Thoracic aorta (tissue), 2 donors: ENCODE measurements at places on chromosomes 7 and 10.

DNA sequence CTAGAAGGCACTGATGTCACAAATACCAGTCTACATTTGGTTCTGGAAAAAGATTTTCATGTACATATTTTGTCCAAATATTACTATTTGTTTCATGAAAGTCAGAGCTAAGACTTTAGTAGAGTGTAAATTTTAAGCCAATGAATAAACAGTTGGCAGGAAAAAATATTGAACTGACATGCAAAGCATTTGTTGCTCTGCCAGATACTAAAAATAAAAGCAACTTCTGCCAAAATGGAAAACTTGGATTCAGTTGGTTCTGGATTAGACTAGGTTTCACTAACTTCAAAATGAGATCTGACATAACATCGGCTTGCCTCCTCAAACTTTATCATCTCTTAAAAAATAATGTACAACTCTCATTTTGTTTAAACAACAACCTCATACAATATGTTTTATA, 34.9 kb downstream of the FAM204A start:
- no peak overlapping the region for H3K27ac ChIP-seq
- H3K4me3 ChIP-seq: no peak overlapping the region
- peaks cover 3% of the 10 kb centered on the region for H3K36me3 ChIP-seq
- H3K4me1 ChIP-seq: peaks cover 29% of the 10 kb centered on the region
- H3K27me3 ChIP-seq: no peaks in the 10 kb centered on the region
- no peak for DNase-seq

- peak within 1 kb of the TSS; percentile 95 for H3K27ac ChIP-seq
- H3K36me3 ChIP-seq: no peaks in the 10 kb centered on the region
- H3K27me3 ChIP-seq: no peaks in the 10 kb centered on the region
Measured at GRCh38 chr7:55018361-55019190, at the start of gene EGFR. Gene EGFR, plus strand, starts transcription at chr7:55019017. Its CDS starts 261 bp downstream, at chr7:55019278.

- H3K36me3 ChIP-seq: no peaks in the 10 kb centered on the region
- no peak for DNase-seq
- H3K4me3 ChIP-seq: no peak overlapping the region
Measured at GRCh38 chr7:76165106-76165972, 36.4 kb upstream of the SRRM3 start.

DNA sequence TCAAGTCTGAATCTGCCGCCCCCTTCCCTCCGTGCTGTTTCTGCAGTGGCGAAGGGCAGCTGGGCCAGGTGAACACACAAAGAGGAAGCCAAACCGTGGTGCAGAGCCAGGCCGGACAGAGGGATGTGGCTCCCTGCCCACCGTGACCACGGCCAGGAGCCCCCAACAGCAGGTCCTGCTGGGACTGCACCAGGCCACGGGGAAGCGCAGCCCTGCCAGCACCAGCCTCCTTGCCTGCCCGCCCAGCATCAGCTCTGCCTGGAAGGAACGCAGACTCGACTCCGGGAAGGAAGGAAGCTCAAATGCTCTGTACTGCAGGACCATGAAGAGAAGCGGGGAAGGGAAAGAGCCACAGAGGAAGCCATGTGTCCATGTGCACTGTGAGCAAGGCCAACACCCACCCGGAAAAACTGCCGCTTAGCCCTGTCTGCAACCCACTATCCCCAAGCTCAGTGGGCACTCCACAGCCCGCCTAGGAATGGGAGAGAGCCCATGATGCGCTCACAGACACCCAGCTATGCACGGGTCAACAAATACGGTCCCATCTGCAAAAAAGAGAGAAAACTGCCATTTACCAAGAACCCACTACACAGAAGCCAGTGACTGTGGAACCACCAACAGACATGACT, 19.0 kb downstream of the GPER1 start:
- no peaks in the 10 kb centered on the region for H3K36me3 ChIP-seq
- no peak overlapping the region for H3K27ac ChIP-seq
- no peak for DNase-seq
- peaks cover 12% of the 10 kb centered on the region for H3K4me1 ChIP-seq
- no peaks in the 10 kb centered on the region for H3K27me3 ChIP-seq

GRCh38 chr7:8135417-8135816, 126.5 kb downstream of the ICA1 start:
- no peak overlapping the region for H3K4me3 ChIP-seq
- no peaks in the 10 kb centered on the region for H3K36me3 ChIP-seq
- no peak overlapping the region for H3K27ac ChIP-seq
- H3K4me1 ChIP-seq: no peaks in the 10 kb centered on the region
- DNase-seq: no peak

DNA sequence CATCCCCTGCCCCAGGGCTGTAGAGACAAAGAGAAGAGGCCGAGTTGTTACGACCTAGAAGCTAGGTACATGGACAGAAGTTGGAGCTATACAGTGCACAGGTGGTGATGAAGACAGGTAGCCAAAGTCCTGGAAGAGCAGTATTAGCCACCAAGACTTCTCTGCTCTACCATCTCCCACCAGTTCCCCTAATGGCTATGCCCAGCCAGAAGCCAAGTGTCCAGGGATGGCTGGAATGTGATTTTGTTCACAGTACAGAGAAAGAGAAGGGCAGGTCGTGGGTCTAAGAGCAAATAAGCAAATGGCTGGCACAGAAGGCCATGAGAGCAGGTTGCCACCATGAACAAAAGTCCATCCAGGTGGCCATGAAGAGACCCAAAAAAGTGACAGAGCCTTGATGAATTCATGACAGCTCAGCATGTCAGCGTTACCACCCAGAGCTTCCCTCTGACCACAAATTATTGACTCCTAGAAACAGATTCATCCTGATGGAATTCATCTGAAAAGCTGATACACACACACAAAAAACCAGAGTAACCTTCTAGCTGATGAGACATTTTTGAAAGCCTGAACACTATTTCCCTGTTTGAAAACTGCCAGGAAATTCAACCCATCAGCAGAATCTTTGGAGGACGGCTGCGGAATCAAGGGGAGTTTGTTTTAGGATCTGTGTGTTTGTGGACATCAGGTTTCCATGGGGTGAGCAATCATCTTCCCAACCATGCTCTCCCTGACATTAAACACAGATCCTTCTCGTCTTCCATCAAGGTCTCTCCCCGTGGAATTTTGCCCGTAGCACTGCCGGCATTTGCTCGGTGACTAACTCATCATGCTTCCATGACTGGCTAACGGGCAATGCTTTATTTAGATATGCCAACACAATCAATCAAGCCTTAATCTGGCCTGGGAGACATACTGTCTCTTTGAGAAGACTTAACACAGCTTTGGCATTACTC, 906.7 kb upstream of the AUTS2 start:
- H3K4me1 ChIP-seq: no peaks in the 10 kb centered on the region
- H3K27ac ChIP-seq: no peak overlapping the region
- DNase-seq: no peak
- no peak overlapping the region for H3K4me3 ChIP-seq
- no peaks in the 10 kb centered on the region for H3K27me3 ChIP-seq

GRCh38 chr7:40530292-40530691, 395.5 kb downstream of the SUGCT start:
- no peaks in the 10 kb centered on the region for H3K36me3 ChIP-seq
- no peaks in the 10 kb centered on the region for H3K27me3 ChIP-seq
- no peak overlapping the region for H3K27ac ChIP-seq
- H3K4me1 ChIP-seq: peaks cover 6% of the 10 kb centered on the region
- no peak for DNase-seq

GRCh38 chr7:30920584-30921539, 9.2 kb downstream of the AQP1 start:
- H3K27ac ChIP-seq: peak overlapping the region; percentile 98
- H3K27me3 ChIP-seq: no peaks in the 10 kb centered on the region
- H3K4me3 ChIP-seq: peak overlapping the region; percentile 24
- DNase-seq: peak; percentile 34
- H3K36me3 ChIP-seq: peaks cover 42% of the 10 kb centered on the region

GRCh38 chr10:33412241-33412640, 77.8 kb upstream of the NRP1 start:
- no peaks in the 10 kb centered on the region for H3K36me3 ChIP-seq
- no peaks in the 10 kb centered on the region for H3K27me3 ChIP-seq
- H3K4me3 ChIP-seq: no peak overlapping the region
- DNase-seq: no peak

GRCh38 chr7:106279425-106280197, 5.2 kb downstream of the NAMPT start:
- no peak for DNase-seq
- H3K27me3 ChIP-seq: no peaks in the 10 kb centered on the region
- no peak overlapping the region for H3K4me3 ChIP-seq
- no peak overlapping the region for H3K27ac ChIP-seq

- peak overlapping the region; percentile 61 for H3K4me3 ChIP-seq
- peaks cover 6% of the 10 kb centered on the region for H3K27me3 ChIP-seq
- no peak overlapping the region for H3K27ac ChIP-seq
- H3K4me1 ChIP-seq: peaks cover 16% of the 10 kb centered on the region
- no peaks in the 10 kb centered on the region for H3K36me3 ChIP-seq
Measured at GRCh38 chr7:27235387-27236311, 7.0 kb upstream of the EVX1 start.

DNA sequence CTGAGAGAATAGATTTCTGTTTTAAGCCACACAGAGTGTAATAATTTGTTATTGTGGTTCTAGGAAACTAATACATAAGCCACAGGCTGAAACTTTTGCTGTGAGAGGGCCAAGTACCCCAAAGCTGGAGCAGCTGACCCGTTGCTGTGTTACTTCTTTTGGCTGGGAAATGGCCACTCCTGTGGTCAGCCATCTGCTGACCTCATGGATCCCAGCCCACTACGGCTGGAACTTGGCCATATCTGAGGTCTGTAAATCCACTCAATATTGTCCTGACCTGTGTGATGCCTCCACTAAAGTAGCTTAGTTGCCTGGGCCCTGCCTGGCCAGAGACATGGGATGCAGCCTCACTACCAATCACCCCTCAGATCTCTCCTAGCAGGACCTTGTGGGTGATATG, 17.4 kb upstream of the LOXL4 start:
- H3K36me3 ChIP-seq: no peaks in the 10 kb centered on the region
- no peaks in the 10 kb centered on the region for H3K27me3 ChIP-seq
- no peaks in the 10 kb centered on the region for H3K4me1 ChIP-seq
- no peak overlapping the region for H3K27ac ChIP-seq
- no peak overlapping the region for H3K4me3 ChIP-seq

- no peaks in the 10 kb centered on the region for H3K27me3 ChIP-seq
- H3K27ac ChIP-seq: no peak overlapping the region
- DNase-seq: no peak
- H3K4me3 ChIP-seq: peak overlapping the region; percentile 58
Measured at GRCh38 chr10:60572511-60573194, 183.0 kb upstream of the ANK3 start.

DNA sequence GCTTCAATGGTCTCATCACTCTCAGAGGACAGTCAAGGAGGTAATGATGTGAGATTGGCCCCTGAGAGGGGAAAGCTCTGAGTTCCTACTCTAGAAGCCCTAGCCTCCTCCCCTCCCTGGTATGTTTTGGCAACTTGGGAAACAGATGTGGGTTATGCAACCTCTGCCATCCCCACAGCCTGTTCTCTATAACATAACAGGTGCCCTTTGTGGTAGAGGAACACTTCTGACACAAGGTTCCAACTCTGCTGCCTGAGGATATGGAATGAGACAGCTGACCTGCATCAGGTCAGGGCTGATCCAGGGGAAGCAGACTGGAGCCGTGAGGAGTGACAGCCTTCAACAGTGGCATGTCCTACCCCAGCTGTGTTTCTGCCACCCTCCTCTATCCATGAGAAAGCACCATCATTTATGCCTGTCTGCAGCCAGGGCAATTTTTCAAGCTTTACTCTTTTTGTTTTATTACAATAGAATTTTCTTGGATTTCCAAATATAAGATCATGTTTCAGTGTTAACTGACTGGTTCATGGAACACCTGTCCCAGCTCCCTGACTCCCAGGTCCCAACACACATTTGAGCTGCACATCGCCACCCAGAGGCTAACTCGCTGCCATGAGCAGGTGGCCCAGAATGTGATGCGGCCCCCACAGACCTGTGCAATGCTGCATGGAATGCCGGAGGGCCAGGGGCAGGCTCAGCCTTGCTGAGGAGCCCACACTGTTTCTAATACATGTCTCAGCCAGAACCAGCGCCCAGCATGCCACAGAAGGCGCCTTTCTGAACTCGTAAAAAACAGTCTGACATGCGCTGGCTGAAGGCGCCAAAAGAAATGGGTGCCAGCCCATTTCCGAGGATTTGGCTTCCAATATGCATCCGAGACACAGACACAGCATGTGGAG, 124.8 kb upstream of the CHST15 start:
- peaks cover 15% of the 10 kb centered on the region for H3K4me1 ChIP-seq
- H3K36me3 ChIP-seq: no peaks in the 10 kb centered on the region
- no peak overlapping the region for H3K4me3 ChIP-seq
- H3K27ac ChIP-seq: no peak overlapping the region
- H3K27me3 ChIP-seq: no peaks in the 10 kb centered on the region
- no peak for DNase-seq

DNA sequence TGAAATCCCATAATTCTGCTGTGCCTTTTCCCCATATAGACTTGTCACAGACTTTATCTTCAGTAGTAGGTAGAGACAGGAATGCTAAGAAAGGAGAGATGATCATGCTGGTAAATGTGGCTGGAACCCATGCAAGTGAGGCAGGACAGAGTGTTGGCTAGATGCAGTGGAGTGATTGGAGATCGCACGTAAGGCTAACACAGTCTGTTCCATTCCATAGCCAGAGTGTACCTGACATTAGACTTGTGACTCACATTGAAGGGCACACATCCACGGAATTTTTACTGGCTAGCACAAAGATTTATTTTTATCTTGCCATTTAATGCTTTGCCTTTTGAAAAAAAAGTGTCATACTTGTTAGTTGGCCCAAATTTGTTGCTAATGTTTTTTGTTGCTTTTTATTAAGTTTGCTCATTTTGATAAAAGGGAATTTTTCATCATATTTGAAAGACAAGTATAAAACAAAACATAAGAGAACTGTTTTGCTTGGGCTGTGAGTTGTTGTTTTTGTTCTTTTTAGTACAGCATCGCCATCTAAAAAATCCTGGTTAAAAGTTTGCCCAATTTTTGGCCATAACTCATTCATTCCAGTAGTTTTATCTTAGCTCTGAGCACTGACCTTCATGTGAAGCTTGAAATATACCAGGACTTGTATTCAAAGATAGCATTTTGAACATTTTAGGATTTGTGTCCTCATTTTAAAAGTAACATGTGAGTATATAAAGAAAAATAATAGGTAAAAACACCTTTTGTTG, 81.0 kb downstream of the CPED1 start:
- DNase-seq: peak; percentile 25
- peaks cover 39% of the 10 kb centered on the region for H3K4me1 ChIP-seq
- no peaks in the 10 kb centered on the region for H3K36me3 ChIP-seq
- peak overlapping the region; percentile 88 for H3K27ac ChIP-seq
- H3K4me3 ChIP-seq: peak overlapping the region; percentile 60

- H3K4me3 ChIP-seq: no peak overlapping the region
- no peak for DNase-seq
- H3K36me3 ChIP-seq: no peaks in the 10 kb centered on the region
- no peak overlapping the region for H3K27ac ChIP-seq
- no peaks in the 10 kb centered on the region for H3K27me3 ChIP-seq
- no peaks in the 10 kb centered on the region for H3K4me1 ChIP-seq
Measured at GRCh38 chr10:47076949-47077361, 165.7 kb downstream of the PTPN20 start.

GRCh38 chr10:75718991-75719390, 287.6 kb downstream of the LRMDA start:
- H3K4me3 ChIP-seq: no peak overlapping the region
- no peak overlapping the region for H3K27ac ChIP-seq
- H3K4me1 ChIP-seq: peaks cover 11% of the 10 kb centered on the region
- no peaks in the 10 kb centered on the region for H3K27me3 ChIP-seq
- H3K36me3 ChIP-seq: no peaks in the 10 kb centered on the region
